ENCODE measurements at places on chromosomes 16 and 17.

- no peak for DNase-seq
These were observed 6.0 kb downstream of the ARHGAP23 start for GRCh38 chr17:38434178-38434665.

GRCh38 chr16:23134274-23134673 is 15.0 kb downstream of the USP31 start:
- no peak for DNase-seq

DNA sequence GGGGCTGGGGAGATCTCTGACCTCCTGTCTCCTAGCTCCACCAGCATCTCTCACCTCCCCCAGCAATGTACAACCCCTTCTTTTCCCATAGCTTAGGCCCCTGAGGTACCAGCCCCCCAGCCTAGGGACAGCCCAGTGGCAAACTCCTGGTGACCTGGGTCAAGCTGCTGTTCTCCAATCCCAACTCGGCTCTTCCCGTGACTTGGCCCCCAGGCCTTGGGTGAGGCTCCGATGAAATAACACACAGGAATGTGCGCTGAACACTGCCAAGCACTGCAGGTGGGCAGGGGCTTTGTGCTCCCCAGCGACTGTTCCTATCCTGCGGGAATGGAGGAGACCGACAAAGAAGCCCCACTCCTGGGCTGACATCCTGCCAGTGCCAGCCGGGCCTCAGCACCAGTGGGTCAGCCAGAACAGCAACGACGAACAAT is 63.7 kb upstream of the AMZ2 start:
- DNase-seq = no peak

- DNase-seq = no peak
These were observed 20.4 kb upstream of the TMEM98 start for GRCh38 chr17:32907583-32907982.

GRCh38 chr16:11263737-11264136 is 5.4 kb downstream of the TNP2 start:
- no peak for DNase-seq

DNA sequence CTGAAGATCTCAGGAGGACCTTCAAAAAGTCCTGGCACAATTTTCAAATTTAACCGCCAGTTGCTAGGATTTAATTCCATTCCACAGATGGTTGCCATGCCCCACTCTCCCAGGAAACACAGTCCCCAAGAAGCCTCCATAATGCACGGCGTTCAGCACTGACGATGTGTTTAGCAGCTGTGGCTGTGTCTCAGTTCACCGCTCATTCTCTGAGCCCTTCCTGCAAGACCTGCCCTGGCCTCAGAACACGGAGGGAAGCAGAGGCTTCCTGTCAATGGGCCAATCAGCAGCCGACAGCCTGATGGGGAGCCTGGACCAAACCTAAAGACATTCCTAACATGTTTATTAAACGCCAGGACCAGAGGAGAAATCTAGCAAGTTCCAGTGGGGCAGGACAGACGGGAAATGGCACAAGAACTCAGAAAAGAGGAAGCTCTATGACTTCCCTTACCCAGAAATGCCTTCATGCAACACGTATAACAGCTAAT is 4.9 kb downstream of the MYLK3 start:
- no peak for DNase-seq

DNA sequence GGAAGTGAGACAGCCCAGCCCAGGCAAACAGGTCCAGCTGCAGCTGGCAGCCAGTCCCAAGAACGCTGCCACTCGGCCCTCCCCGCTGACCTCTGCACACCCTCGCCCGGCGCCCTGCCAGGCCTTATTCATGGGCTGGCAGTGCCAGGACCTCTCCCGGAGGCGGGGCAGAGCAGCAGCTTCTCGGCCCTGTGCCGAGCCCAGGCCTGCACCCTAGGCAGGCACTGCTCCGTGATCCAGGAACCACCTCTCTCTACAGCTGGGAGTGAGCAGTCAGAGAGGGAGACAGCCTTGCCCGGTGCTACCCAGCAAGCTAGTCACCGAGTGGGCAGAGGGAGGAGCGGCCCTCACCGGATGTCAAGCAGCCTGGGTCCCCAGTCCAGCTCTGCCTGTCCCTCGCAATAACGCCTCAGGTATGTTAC is 79.9 kb upstream of the CBX4 start:
- DNase-seq = no peak

GRCh38 chr16:31242206-31242605 is 17.6 kb upstream of the ITGAM start:
- no peak for DNase-seq

DNA sequence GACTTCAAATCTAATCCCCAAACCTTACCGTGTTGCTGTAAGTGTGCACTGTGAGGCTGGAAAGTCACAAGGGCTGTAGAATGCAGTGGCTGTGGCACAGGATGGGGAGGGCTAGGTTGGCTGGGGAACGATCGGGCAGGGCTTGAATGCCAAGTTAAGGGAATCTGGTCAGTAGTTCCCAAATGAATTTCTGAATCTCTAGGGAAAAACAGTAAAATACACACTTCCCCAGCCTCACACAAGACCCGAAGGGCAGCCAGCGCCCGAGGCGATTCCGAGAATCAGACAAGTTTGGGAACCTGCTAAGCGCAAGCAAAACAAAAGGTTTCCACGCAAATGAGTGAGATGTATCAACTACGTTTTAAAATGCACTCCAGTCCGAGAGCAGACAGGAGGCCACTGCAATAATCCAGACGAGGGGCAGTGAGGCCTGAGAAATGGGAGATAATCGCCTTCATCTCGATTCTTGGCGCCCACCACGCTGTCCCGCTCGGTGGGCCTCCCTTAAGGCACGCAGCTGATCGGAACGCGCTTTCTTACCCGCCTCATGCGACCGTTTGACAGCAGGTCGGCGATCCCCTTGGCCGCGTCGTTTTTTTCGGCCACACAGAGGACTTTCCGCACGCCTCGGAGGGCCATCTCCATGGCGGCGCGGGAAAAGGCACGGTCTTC is 599 bp downstream of the TOP3A start:
- no peak for DNase-seq

DNA sequence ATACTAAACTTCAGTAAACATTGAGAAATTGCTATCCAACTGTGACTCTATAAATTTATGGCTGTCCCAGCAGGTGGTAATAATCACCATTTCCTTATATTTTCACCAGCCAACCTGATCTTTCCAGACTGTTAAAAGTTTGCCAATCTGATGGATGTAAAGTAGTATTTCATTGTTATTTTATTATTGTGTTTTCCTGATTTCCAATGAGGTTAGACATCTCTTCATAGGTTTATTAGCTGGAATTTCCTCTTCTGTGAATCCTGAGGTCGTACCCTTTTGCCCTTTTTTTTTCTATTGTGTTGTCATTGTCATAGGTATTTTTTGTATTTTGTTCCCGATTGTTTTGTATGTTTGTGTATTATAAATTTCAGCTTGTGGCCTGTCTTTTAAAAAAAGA is 31.7 kb downstream of the BMERB1 start:
- no peak for DNase-seq

GRCh38 chr17:65774787-65775186 is 213.3 kb upstream of the AXIN2 start:
- no peak for DNase-seq

DNA sequence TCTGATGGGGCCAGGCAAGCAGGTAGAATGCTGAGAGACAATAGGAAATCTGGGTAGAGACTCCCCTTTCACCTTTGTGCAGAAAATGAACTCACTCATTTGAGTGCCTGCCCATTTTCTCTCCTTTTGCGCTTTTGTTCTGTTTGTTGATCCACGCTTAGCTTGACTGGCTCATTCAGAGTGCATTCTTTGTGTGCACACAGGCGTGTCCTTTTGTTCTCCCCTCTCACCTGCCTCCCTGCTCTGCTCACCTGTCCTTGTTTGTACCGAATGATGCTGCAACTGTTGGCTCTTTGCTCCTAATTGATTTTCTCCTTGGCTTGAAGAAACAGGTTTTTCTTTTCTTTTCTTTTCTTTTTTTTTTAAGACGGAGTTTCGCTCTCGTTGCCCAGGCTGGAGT is 15.8 kb downstream of the PGS1 start:
- DNase-seq = no peak

- DNase-seq = no peak
These were observed 7.9 kb downstream of the CBLN1 start for GRCh38 chr16:49273771-49274170.

- DNase-seq = no peak
These were observed 3.4 kb upstream of the NTN3 start for GRCh38 chr16:2467528-2468232.

GRCh38 chr17:29116804-29117753 is 63.1 kb downstream of the MYO18A start:
- DNase-seq = peak; percentile 65

DNA sequence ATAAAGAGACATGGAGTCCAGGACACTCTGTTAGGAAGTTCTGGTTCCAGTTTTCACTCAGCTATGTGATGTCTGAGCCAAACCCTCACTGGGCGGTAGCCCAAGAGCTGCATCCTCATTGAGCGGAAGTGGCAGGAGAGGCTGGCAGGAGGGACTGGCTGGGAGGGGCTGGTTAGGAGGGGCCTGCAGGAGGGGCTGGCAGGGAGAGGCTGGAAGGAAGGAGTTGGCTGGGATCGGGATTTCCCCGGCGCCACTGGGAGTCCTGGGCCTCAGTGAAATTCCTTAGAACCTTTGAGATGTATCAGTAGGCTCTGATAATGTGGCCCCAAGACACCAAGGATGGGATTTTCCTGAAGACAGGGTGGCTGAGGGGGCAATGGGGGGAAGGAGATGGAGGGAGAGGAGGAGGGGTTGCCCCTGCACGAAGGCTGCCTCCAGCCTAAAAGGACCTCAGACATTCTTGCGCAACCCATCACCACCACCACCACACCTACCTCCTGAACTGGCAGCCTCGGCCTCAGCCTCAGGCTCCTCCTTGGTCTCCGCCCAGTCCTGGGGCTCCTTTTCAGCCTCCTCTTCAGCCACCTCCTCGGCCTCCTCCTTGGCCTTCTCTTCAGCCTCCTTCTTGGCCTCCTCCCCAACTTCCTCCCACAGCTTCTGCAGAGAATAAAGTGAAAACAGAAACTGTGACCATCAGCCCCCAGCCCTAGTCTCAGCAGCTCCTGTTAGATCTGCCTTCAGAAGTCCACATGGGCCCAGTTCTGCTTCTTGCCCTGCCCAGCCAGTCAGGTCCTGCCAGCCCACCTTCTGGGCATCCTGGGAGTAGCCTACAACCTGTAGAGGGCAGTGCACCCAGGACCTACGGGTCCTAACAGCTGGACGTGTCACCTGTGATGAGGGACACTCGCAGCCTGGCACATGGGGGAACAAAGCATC is 31.7 kb downstream of the CNGB1 start:
- no peak for DNase-seq

DNA sequence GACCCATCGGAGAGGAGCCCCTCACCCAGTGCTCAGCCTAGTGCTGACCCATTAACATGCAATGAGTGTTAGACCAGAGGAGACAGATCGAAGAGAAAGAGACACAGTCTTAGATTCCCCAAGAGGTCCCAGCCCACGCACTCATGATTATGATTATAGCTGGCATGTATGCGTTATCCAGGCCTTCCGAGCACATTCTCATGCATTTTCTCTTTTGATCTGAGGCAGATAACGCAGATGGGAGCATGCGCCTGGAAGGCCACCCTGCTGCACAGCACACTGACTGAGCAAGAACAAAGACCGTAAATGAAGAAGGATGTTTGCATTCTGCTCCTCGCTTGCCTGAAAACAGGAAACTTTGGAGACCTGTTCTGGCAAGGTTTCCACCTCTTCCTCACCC is 232.7 kb downstream of the SOX9 start:
- DNase-seq = no peak

GRCh38 chr16:57690782-57691471 is 3.7 kb upstream of the DRC7 start:
- DNase-seq = no peak

DNA sequence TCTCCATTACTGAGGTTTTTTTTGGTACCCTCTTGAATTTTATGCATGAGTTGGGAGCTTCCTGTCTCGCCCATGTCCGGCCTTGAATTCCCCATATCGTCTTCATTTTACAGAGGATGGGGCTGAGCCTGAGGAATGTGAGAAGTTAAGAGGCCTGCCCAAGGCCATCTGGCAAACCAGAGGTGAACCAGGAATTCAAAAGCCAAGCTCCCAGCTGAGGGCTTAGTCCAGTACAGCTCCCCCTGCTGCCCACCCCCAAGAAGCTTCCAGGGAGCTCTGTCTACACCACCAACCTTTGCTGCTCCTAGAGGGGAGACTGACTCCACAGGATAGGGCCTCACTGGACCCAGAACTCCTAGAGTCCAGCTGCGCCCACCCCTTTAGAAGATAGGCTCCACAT is 20.7 kb upstream of the C16orf78 start:
- DNase-seq = no peak

GRCh38 chr17:67026341-67026740 is 18.0 kb upstream of the CACNG1 start:
- DNase-seq = no peak

- no peak for DNase-seq
These were observed 82.9 kb downstream of the LMF1 start for GRCh38 chr16:887846-888245.

DNA sequence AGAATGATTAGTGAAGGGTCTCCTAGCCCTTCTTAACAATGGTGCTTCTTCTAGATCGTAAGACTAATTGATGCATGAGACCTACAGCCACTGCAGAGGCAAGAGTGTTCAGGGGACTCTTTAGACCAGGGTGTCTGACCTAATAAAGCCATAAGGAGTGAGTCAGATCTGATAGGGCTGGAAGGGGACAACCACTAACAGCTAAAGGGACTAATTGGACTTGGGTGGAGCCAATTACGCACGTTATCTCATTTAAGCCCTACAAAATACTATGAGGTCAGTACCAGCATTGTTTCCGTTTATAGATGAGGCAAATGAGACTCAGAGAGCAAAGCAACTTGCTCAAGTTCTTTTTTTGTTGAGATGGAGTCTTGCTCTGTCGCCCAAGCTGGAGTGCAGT is 14.5 kb upstream of the RNF222 start:
- DNase-seq = no peak

DNA sequence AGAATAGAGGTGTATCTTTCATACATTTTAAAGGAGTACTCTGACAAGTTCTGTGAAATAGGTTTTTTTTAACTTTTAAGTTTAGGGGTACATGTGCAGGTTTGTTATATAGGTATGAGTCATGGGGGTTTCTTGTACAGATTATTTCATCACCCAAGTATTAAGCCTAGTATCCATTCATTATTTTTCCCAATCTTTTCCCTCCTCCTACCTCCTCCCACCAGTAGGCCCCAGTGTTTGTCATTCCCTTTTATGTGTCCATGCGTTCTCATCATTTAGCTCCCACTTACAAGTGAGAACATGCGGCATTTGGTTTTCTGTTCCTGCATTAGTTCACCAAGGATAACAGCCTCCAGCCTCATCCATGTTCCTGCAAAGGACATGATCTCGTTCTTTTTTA is 175.5 kb downstream of the CYB561 start:
- no peak for DNase-seq

- no peak for DNase-seq
These were observed 36.9 kb upstream of the TRAP1 start for GRCh38 chr16:3754081-3754703.

DNA sequence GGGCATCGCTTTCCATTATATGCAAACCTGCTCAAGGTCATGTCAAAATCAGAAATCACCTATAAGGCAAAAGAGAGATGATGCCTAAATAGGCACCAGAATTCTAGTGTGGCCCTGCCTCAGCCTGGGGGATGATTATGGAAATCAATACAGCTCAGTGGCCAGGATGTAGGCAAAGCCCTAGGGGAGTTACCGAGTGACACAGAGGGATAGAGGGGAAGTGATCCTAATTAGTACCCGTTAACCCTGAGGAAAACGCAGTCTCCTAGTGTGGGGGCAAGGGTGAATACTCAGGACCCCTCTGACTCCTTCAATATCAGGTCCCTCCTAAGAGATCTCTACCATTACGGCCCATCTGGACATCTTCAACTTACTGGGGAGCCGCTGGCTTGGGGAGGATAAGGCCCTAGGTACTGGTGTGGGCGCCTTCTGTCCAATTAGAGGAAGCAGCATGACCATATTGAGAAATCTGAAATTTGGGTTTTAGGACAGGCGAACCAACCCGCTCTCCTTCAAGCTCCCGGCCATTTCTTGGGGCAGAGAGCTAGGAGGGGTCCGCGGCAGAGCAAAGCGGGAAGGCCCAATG is 725 bp downstream of the NT5C3B start:
- no peak for DNase-seq
